Amniotic stem cell (primary cell): ENCODE measurements at places on chromosomes 4 and X.

GRCh38 chrX:1323315-1323714, 13.3 kb upstream of the IL3RA start:
- no peak for DNase-seq

DNA sequence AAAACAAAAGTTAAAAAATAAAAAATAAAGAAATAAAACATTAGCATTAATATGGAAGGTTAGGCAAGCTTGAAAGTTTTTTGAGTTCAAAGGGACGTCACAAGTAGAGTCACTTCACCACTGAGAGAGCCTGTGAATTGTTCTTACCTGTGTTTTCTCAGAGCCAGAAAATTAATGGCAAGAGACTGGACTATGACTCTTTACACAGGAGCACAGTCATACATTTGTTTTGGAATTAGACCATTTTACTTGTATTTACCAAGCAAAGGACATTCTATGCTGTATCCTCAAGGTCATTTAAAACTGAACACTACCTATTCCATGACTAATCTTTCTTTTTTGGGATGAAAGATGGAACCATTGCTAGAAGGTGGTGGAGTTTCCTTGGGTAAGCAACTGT, 346.1 kb downstream of the FAM47B start:
- DNase-seq: no peak

DNA sequence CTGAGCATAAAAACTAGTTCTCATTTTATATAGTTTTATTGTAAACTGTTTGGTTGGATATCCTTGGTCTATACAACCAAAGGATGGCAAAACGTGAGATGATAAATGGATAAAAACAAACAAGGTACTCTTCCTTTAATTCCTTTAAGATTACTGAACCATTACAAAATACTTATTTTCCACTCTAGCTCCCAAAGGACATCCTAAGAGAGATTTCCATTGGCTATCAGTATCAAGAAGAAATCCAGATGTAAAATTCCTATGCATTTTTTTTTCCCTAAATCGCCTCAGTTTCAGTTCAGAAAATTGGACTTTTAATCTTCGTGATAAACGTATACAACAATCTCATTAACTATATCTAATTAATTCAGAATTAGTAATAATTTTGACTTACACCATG, 2.3 kb downstream of the FBXL5 start:
- DNase-seq: no peak

DNA sequence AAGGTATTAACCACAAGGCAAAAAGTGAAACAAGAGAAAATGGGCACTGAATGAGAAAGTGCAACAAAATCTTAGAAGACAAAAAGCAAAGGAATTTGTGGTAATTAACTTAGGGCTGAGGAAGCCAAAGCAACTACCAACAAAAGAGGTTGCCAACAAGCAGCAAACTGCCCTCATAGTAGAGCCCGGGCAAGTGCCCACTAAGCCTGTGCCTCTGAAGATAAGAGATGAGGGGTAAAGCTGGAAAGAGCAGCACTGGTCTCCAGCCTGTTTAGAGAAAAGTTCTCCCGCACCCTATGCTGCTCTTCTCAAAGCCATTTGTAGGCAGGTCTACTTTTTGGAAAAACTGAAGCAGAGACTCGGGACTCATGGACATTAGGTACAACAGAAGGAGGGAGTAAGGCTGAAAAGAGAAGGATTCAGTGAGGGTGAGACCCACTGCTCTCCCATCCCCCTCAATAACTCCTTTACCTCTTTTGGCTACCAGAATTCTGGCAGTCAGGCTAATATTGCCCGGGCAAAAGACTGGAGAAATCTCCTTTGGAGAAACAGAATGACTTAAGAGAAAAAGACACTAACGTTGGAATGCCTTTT, 29.6 kb upstream of the KCNE5 start:
- DNase-seq: no peak

GRCh38 chrX:1094566-1095333, 117.7 kb downstream of the CRLF2 start:
- no peak for DNase-seq

DNA sequence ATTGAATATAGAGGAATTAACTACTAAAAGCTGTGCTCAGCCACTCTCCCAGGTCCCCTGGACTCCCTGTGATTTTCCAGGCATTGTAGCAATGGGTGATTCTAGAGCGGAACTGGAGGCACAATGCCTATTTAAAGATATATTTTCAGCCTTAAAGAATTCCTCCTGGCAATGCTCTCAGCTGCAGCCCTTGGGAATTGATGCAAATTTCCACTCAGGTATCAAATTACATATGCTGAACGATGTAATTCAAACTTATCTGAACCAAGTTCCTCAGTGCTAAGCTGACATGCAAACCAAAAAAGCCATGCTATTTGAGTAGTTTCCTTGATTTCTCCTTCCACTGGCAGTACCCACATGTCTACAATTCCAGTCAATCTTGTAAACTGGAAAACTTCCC, 86.3 kb upstream of the GABRA3 start:
- DNase-seq: no peak
